ENCODE measurements at places on chromosomes 1 and 21. TPM values are rescaled to one million over a fixed set of nuclear protein-coding genes. Genes with fewer than 3 reads are reported as not detected.

Gene ENAH
- total RNA-seq = 72.2 TPM

Gene RNF11
- total RNA-seq = 91.2 TPM

Gene TEX50
- not detected for total RNA-seq

Gene POU3F1
- not detected for total RNA-seq

Gene PLA2G2C
- total RNA-seq = under 0.01 TPM

Gene C1orf115
- total RNA-seq = 4.2 TPM

Gene LAPTM5
- not detected for total RNA-seq

Gene ERICH3
- not detected for total RNA-seq

Data from uterine smooth muscle cell (primary cell).